ENCODE measurements at places on chromosomes 1 and 21.

DNA sequence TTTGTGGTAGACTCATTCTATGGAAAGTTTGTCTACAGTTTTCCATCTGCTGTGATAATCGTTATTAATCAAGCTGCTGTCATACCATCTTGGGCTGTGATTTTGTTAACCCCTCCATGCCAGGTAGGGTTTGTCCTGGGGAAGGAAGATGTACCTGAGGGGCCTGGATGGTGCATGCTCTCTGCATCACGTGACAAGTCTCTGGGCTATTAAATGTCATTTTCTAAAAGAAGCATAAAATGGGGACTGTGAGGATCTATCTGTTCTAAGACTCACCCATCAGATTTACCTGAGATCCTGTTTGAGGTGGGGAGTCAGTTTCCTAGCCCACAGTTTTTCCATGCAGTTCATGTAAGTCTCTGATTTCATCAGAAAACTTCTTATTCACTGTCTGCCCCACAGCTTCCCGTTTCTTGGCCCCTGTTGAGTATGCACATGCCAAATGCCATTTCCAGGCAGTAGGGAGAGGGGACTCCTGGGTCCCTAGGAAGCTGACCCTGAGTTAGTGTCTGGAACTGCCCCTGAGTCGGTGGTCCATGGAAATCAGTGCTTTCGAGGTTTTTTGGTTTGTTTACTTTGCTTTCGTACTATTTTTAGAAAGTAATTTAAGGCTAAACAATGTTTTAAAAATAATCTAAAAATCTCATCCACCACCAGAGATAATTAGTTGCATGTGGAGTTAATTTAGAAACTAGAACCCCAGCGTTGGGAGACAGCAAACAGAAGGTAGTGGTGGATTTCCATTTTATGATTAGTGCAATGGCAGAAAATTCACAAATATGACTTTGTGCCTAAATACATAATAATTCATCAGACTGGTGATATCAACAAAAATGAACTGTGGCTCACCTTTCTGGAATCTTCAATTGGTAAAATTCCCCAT is 46.7 kb downstream of the ZBTB18 start:
- DNase-seq = no peak

GRCh38 chr1:20063861-20064292 is 6.1 kb upstream of the PLA2G5 start:
- no peak for DNase-seq

DNA sequence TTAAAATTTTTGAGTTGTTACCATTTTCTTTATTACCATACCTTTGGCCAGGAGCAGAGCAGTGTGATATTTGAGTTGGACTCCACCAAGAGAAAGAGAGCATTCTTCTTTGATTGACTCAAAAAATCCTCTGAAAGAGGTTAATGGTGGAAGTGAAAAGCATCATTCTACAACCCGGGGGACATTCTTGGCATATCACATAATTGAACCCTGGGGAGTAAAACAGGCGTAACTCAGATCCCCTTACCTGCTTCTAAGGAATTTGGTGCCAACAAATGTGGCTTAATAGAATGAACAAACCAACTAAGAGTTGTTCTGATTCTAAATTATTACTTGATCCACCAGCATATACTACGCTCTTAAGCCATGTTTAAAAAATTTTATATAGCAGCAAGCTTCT is 351.1 kb upstream of the DEPDC1 start:
- no peak for DNase-seq

DNA sequence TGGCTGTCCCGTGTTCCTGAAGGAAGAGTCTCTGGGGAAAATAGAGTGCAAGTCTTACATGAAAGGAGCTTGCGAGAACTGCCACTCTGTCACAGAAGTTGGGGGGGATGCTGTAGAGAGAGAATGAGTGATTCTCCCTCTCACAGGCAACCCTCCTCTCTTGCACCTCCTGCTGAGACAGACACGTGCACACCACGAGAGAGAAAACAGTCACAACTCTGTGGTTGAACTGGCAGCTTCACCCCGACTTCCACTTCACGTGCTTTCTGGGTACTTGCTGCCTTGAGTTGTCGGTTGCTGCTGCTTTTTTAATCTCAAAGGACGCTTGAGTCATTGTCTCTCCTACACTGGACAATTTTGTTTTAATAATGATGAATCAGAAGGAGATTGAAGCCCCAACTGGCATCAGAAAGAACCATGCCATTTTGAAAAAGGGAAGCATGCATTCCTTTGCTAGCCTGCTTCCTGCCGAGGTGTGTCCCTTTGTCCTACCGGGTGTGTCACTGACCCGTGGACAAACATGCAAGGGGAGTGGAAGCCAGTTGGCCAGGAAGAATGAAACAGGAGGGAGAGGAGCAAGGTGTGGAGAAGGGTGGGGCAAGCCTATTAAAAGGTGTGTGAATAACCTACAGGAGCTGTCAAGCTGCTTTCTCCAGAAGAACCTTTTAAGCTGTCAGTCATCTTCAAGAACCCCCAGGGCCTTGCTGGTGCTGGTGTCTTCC is 164.2 kb downstream of the CACNA1E start:
- DNase-seq = no peak

- no peak for DNase-seq
Observed at GRCh38 chr1:74699331-74699730, 25.7 kb upstream of the ERICH3 start.

DNA sequence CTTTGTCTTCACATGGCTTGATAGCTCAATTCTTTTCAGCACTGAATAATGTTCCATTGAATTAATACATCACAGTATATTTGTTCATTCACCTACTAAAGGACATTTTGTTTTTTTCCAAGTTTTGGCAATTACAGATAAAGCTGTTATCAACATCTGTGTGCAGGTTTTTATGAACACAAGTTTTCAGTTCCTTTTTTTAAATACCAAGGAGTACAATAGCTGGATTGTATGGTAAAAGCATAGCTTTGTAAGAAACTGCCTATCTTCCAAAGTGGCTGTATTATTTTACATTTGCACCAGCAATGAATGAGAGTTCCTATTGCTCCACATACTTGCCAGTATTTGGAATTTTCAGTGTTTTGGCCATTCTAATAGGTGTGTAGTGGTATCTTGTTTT is 4.8 kb upstream of the MCOLN2 start:
- DNase-seq = no peak

GRCh38 chr1:63810936-63811469 is 37.2 kb downstream of the ROR1 start:
- DNase-seq = no peak

- no peak for DNase-seq
Observed at GRCh38 chr1:58597076-58597475, 20.0 kb upstream of the TACSTD2 start.

GRCh38 chr1:78375996-78376395 is 114.8 kb upstream of the PTGFR start:
- no peak for DNase-seq

DNA sequence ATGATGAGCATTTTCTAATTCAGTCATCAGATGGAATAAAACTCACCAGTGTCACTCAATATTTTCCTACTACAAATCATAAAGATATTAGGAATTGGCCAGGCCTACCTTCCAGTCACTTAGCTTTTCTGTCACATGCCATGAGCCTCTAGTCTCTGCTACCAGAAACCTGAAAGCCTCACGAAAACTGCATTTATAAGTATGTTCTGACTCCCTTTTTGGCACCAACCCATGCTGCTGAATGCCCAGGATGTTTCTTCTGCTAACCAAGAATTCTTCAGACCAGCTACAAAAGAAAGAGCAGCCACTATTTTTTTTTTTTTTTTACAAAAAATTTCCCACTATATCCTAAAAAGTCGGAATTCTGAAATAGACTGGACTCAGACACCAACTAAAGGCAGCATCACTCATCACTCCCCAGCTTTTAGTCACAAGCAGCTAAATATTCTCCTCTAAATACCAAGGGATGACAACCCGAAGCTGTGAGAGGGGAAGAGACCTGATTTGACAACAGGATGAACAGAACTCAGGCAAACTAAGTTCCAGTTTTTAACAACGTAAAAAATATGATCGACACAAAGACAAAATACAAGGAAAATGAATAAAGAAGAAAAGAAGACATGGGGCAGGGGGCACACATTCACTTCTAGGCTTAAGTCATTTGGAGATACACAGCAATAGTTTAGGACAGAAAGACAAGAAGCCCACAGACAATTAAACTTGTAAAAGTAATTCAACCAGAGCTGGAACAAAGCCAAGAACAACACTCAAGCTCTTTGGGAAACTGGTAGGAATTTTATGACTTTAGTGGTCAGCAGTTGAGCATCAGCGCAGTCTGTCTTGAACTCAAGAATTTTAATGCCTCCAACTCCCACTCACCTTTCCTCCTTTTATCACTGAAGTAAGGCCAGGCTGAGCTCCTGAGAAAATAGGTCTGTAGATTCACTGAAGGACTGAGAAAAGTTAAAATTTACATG is 1.7 kb downstream of the DCAF8 start:
- peak; percentile 62 for DNase-seq

- DNase-seq = no peak
Observed at GRCh38 chr1:226635456-226635941, 86.9 kb downstream of the STUM start.

DNA sequence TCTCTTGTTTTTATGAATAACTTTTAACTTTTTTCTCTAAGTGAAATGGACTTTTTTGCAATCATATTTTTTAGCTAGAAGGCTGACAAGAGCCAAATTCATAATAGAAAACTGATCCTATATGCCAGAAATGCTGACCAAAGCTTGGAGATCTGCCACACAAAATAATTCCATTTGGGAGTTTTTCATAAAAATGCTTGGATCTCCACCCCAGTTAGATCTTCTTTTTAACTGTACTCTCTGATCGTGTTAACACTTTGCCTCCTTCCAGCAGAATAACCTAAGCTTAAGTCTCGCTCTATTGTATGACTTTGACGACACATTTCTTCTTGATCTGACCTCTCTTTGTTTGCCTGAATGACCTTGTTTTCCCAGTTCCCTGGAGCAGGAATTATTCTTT is 16.8 kb downstream of the FLG2 start:
- no peak for DNase-seq
